Fibroblast of skin of right quadriceps (primary cell): ENCODE measurements at places on chromosomes 4 and X.

- DNase-seq = no peak
Measured at GRCh38 chrX:132173647-132174046, 45.6 kb downstream of the RAP2C start.

DNA sequence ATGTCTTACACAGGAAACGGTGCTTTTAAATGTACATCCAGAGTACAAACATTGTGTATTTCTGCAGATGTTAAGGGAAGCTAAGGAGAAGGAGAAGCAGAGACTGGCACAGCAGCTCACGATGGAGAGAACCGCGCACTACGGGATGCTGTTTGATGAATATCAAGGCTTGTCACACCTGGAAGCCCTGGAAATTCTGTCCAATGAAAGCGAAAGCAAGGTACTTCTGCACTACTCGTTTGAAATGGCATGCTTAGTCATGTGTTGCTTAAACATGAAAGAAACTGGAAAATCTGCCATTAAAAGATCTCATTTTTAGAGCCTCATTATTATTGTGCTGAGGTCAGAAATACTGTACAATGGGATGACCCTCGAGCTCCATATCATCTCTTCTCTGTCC is 47.2 kb downstream of the FAM114A1 start:
- DNase-seq = no peak

- DNase-seq = no peak
Measured at GRCh38 chr4:39970671-39971640, 6.8 kb downstream of the PDS5A start.

- no peak for DNase-seq
Measured at GRCh38 chr4:82293304-82293703, 80.5 kb downstream of the HNRNPD start.

DNA sequence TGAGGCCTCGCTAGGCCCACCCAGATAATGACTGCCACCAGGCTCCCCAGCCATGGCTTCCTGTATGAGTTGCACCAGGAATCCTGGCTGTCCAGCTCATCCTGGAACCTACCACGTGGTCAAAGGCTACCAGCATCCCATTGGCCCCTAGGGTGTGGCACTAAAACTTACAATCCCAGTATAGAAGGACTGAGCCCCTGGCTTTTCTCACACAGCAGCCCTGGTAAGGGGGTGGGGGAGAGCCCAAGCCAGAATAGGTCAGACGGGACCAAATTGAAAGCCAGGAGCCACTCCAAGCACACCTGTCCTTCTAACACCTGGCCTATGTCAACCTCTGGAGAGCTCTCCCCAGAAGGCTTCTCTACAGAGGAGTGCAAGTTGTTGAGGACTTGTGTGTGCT is 269.3 kb upstream of the AGTR2 start:
- DNase-seq = no peak

GRCh38 chr4:137082061-137082460 is 450.2 kb downstream of the PCDH18 start:
- no peak for DNase-seq

- no peak for DNase-seq
Measured at GRCh38 chr4:4687935-4688727, 146.3 kb upstream of the STX18 start.

DNA sequence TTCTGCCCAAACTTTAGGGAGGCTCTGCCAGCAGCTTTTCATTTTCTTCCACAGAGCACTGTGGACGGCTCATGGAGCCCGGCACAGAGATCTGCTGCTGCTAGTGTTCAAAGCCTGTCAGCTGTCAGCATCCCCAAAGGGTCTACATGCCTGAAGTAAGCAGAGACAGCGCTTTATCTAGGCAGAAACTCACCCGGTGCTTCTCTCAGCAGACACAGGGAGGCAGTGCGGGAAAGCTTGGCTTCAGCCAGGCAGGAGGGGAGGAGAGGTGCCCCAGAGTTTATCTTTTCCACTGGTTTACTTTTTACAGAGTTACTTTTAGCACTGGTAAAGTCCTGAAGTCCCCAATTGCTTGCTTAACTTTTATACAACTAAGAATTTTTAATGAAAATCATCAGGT is 339.3 kb downstream of the NKX6-1 start:
- DNase-seq = no peak

DNA sequence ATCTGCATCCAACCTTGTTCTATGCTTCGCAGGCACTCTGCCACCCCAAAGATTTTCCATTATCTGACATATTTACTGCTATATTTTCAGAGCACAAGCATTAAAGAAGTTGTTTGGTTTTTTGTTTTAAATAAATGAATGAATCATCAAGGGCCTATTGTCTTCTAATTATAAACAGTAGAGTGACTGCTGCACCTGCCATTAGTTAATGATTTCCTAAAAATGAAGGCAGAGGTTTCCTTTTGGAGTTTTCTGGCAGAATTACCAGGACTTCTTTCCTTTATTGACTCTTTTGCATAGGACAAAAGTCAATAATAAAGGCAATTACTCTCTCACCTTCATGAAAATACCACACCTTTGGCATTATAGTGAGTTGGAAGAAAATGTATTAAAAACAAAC is 238.1 kb downstream of the INPP4B start:
- no peak for DNase-seq

DNA sequence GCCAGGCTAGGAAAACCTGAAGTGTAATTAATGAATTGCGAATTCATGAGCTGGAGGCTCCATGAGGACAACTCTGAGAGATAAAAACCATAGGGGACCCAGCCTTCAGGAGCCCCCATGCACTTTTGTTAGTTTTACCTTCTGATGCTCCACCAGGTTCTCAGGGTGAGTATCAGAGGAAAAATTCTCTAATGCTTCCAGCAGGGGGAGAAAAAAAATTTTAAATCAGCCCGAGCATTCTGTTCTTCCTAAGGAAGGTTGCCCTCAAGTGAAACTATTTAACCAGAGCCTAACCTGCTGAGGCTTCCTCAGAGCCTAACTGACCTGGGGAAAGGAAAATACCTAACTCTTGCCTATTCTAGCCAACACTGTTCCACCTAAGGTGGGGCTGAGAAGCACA is 552.6 kb downstream of the PPARGC1A start:
- DNase-seq = no peak

- DNase-seq = no peak
Measured at GRCh38 chr4:2788532-2789103, 4.3 kb upstream of the SH3BP2 start.

- no peak for DNase-seq
Measured at GRCh38 chrX:44927398-44927797, 54.4 kb downstream of the KDM6A start.

DNA sequence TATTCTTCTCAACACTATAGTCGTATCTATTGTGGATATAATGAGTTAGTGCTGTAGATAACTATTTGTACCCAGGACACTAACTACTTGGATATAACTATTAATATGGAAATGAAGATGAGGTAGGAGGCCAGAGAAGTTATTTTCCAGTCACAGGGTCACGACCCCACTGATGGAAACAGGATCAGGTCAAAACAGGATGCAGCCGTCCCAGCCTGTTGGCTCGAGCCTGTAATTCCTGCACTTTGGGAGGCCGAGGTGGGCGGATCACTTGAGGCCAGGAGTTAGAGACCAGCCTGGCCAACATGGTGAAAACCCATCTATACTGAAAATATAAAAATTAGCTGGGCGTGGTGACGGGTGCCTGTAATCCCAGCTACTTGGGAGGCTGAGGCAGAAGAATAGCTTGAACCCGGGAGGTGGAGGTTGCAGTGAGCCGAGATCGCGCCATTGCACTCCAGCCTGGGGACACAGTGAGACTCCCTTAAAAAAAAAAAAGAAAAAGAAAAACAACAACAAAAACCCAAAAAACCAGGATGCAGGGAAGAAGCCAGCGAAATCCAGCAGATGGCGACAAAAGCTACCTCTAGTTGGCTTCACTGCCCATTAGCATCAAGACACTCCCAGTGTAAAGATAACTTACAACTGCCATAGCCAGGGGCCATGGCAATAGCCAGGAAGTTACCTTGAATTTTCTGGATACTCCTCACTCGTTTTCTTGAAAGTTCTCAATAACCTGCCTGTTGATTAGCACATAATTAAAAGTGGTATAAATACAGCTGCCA is 37.9 kb upstream of the NKAP start:
- DNase-seq = peak; percentile 6

DNA sequence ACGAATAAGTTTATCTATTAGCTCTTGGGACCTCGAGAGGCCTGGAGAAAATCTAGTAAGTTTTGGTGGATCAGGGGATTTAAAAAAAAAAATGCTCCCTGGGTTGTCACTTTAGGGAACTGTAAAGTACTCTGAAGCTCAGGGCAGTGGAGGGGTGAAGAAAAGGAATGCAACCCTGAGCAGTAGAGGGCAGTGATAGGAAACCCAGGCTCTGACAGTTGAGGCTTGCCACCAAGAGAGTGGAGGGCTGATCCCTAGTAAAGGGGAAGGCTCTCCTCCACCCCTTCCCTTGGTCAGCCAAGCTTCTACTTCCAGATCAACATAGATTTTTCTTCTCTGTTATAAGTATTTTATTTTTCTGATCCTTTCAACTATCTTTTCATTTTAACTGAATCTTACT is 73.1 kb downstream of the FBXO8 start:
- DNase-seq = no peak

GRCh38 chrX:129791961-129792570 is 12.3 kb downstream of the SASH3 start:
- DNase-seq = no peak
